ENCODE measurements at places on chromosomes 3 and 15.

DNA sequence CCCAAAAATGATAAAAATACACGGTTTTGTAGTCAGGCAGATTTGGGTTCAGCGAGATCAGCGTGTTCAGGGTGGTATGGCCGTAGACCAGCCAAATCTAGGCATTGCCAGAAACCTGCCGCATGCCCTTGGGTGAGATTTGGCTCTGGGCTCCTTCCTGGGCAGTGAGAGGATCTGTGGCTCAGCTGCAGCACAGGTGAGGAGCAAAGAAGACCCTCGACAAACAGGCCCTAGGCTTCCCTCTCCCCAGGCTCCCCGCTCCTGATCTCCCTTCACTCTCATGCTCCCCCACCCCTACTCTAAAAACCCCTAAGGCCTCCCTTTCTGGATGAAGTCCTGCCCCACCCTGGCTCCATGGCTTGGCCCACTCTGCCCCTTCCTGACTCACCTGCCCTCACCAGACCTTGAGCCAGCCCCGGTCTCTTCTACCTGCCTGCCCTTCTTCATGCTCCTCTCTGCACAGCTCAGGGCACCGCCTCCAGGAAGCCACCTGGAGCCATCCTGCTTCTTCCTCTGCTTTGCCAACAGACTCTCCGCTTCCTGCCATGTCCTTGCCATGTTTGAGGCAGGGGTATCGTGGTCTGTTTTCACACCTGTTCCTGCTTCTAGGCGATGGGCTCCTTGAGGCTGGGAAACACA is 88.1 kb downstream of the CORO2B start:
- no peak for DNase-seq

DNA sequence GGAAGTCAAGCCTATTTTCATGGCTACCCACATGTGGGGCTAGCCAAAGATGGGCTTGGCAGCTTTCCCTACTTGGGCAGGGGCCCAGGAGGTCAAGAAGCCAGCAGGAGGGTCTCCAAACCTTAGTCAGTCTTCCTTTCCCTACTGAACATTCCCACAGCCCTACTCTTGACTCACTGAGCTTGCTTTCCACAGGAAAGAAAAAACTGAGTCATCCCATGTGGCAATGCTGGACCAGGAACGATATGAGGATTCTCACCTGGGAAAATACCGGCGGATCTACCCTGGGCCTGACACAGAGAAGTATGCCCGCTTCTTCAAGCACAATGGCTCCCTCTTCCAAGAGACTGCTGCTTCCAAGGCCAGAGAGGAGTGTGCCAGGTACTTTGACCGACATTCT is 3.7 kb upstream of the NGRN start:
- no peak for DNase-seq

GRCh38 chr15:63362196-63362595 is 19.4 kb downstream of the CA12 start:
- DNase-seq = no peak

DNA sequence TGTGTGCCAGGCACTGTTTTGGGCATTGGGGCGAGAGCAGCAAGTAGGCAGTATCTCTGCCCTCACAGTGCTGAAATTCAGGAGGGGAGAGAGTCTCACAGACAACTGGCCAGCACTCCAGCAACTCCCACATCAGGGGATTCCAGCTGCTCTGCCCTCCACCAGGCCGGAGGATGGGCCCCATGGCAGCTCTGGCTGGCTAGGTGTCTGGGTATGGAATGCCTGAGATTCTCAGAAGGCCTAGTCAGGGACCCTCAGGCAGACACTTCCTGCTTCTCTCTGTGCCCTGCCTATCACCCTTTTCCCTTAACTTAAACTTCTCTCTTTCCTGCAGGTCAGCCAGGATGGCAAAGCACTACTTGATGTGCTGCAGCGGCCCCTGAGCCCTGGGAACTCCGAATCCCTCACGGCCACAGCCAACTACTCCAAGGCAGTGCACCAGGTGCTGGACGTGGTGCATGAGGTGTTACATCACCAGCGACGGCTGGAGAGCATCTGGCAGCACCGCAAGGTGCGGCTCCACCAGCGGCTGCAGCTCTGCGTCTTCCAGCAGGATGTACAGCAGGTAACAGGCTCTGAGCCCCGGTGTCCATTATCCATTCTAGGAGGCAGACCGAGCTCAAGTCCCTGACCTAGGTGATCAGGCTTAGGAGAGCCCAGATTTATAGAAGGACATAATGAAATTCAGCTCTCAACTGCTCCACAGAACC is 342.2 kb upstream of the ROPN1 start:
- no peak for DNase-seq

DNA sequence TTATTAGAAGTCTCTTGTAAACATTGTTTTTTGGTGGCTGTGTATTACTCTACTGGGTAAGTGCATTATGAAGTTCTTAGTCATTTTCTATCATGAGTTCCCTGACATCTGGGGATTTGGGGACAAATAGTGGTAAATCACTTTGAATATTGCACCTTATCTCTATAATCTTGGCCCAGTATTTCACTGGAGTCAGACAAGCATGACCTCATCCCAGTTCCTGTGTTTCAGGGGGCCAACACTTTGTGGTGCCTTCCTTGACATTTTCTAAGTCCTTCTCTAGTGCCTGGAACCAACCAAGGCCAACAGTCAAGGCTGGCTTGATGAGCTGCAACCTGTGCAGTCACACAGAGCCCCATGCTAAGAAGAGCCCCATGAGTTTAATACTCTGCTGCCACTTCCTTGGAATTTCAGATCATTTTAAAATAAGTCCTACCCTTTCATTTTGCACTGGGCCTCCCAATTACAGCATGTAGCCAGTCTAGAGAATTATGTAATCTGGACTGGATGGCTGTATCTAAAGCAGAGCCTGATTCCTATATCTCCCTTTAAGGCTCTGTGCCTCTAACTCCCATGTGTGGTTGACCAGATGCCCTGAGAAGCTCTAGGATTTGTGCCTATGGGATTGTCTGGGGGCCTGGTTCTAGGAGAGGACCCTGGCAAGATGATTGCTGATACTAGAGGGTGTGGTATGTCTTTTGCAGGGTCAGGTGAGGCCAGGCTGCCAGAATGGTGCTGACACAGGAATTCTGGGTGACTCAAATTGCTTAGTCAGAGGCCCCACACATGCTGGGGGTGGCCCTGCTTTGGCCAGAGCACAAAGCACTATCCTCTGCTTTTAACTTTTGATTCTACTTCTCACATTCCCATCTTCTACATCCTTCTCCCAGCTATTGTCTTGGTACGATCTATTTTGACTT is 319.6 kb upstream of the TBC1D5 start:
- no peak for DNase-seq

- DNase-seq = no peak
Measured at GRCh38 chr3:149415484-149415883, 38.0 kb upstream of the TM4SF1 start.

DNA sequence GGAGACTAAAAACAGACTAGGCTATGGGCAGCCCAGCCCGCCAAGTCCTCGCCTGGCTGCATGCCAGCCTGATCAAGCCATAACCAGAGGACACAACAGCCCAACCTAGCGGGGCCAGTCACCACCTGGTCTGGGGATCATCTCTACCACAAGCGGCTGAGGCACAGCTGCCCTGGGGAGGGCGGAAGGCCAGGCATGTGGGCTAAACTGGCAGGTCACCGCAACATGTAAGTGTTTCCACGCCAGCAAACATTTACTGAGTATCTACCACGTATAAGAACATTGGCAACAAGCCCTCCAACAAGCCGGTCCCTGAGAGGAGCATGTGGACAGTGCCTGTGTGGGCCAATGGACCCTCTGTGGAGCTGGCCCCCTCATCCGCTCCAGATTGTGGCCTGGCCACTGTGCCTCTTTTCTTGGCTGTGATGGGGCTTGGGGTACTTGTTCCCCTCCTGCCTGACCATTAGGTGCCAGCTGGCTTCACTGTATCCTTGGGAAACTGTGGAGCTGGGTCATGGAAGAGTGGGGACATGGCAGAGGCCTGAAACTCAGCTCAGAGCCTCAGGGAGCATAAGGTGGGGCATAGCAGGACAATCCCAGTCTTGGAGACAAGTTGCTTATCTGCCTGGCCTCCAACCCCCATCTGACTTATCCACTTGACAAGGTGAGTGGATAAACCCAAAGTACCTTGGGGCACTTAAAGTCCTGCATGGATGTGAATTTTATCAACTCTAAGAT is 9.0 kb downstream of the UBXN7 start:
- DNase-seq = no peak

DNA sequence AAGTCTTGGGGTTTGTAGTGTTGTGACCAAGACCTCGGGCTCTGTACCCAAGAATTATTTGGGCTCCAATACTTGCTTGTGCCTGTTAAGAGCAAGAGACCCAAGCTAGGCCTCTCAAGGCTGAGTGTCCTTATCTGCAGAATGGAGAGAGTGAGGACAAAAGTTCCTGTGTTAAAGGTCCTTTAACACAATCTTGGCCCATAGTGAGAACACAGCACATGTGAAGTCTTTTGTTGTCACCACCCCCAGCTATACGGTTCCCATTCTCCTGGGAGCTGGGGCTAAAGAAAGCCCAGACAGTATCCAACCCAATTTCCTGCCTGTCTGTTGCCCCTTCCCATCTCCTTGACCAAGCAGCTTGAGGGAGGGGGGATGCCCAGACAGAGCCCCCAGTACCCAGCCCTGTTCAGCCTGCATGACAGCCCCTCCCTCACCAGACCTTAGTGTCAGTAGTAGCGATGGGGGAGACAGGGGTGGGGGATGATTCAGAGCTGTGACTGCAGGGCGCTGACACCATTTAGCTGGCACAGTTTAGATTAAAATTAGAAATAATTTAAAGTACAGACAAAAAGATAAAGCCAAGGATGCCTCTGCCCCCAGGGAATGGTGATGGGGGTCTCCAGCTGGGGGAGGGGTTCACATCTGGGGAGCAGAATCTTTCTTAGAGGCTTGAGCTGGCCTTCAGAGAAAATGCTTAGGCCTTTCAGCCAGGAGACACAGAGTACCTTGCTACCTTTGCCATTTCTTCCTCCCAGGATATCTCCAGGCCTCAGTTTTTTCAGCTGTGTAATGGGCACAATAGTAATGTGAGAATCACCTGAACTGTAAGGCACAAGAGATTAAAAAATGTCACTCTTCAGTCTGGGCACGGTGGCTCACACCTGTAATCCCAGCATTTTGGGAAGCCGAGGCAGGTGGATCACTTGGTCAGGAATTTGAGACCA is 2.7 kb downstream of the PRKCD start:
- no peak for DNase-seq
